Right atrium auricular region (tissue), 2 donors: ENCODE measurements at places on chromosomes 13 and 19.

- no peak for DNase-seq
Observed at GRCh38 chr13:79660361-79660760, 179.4 kb downstream of the NDFIP2 start.

GRCh38 chr13:113726961-113727411 lies 32.0 kb upstream of the TMEM255B start:
- DNase-seq: no peak

GRCh38 chr13:57128909-57129308 lies 11.8 kb upstream of the PRR20A start:
- DNase-seq: no peak

- no peak for DNase-seq
Observed at GRCh38 chr19:11397089-11397610, 13.0 kb upstream of the EPOR start.

GRCh38 chr13:90612391-90612790 lies 735.1 kb upstream of the MIR17HG start:
- DNase-seq: no peak

GRCh38 chr13:58085819-58086218 lies 454.3 kb downstream of the PCDH17 start:
- no peak for DNase-seq

- peak; percentile 78 for DNase-seq
Observed at GRCh38 chr19:18456974-18457373, 19.0 kb upstream of the ISYNA1 start.

- no peak for DNase-seq
Observed at GRCh38 chr13:75801388-75801945, 165.3 kb downstream of the LMO7 start.

GRCh38 chr13:111342721-111343120 lies 22.3 kb downstream of the TEX29 start:
- peak; percentile 43 for DNase-seq

GRCh38 chr19:36009220-36009619 lies 607 bp upstream of the SYNE4 start:
- peak; percentile 75 for DNase-seq

DNA sequence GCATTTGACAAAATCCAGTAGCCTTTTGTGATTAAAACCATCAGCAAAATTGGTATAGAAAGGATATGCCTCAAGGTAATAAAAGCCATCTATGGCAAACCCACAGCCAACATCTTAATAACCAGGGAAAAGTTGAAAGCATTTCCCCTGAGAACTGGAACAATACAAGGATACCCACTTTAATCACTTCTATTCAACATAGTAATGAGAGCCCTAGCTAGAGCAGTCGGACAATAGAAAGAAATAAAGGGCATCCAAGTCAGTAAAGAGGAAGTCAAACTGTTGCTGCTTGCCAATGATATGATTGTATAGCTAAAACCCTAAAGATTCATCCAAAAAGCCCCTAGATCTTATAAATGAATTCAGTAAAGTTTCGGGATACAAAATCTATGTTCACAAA lies 1510.3 kb downstream of the PCDH9 start:
- no peak for DNase-seq

DNA sequence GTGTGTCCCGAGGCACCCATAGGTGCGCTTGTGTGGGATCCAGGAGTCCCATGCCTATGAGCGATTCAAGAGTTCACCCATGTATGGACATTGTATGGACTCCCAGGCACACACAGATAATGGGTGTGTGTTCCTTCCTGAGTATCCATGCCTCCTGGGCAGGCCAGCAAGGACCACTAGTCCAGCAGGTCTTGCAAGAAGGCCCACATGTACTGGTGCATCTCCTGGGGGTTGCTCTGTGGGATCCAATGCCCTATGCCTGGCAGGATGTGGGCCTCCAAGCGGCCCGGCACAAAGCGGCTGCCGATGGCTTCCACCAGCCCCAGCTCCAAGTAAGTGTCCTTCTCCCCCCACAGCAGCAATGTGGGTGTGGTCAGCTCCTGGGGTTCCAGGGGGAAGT lies 5.0 kb downstream of the EPHX3 start:
- no peak for DNase-seq

GRCh38 chr19:13499692-13500091 lies 6.6 kb downstream of the CACNA1A start:
- DNase-seq: no peak

DNA sequence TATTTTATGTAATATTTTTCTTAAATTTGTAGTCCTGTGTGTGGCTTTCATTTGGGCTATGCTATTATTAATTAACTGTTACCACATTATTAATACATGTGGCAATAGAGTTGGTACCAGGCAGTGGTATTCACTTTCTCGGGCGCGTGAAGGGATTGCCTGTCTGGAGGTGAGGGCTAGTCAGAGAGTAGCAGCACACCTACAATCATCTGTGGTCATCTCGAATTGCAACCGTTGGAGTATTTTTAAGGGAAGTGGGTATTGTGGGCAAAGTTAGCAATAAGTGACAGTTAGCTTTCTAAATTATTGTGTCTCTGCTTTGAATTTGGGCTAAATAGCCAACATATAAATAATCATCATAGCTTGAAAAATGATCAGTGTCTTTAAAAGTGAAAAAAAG lies 20.0 kb upstream of the GPR18 start:
- DNase-seq: no peak

GRCh38 chr13:66347486-66348117 lies 882.5 kb downstream of the PCDH9 start:
- DNase-seq: no peak

- no peak for DNase-seq
Observed at GRCh38 chr13:109301726-109302125, 484.7 kb downstream of the IRS2 start.

- DNase-seq: no peak
Observed at GRCh38 chr19:29845574-29846176, 33.9 kb downstream of the CCNE1 start.

DNA sequence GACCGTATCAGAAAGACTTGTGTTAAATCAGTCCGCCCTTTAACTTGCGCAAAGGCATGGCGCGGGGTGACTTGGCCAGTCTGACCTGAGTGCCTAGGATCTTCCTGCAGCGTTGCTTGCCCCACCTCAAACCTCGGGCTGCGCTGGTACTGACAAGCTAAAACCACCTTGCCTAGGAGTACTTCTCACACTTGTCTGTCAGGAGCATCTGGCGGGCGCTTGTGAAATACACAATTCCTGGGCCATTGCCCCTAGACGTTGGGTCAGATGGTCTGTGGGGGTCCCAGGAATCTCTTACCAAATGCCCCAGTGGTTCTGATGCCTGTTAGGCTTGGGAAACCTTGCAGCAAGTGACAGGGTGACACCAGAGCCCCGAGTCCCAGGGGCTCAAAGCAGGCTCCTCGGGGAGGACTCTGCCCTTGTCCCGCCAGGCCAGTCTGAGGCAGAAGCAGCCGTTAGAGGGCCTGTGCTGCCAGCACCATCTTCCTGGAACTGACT lies 12.9 kb downstream of the CEBPG start:
- no peak for DNase-seq

DNA sequence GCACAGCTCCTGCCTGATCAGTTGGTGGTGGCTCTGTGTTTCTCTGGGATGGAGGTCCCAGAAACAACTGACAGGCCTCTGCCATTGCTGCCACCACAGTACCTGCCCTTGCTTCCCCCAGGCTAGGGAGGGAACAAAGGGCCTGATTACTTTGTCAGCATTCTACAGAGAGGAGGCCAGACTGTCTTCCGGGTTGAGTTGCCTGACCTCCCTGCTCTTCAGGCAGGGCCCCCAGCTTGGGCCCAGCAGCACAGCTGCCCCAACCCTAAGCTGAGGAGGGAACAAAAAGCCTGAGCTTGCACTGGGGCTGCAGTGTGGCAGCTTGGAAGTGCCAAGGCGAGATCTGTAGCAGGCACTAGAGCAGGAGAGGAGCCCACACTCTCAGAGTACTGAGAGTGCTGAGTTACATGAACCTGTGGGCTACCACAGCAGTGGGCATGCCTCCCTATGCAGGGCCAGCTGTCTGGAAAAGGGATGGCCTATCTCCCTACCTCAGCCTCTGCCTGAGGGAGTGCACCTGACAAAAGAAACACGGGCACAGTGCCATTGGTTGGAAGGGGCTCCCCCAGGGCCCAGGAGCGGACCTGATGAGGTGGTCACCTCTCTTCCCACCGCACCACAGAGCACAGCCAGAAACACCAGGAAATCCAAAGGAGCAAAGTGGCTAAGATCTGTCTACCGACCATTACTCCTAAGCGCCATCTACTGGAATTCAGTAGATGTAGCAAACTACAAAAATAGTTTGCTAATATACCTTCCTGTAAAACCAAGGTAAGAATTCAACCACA lies 24.4 kb downstream of the SLC25A15 start:
- DNase-seq: no peak

- DNase-seq: no peak
Observed at GRCh38 chr13:45943965-45944364, 92.4 kb upstream of the SIAH3 start.

DNA sequence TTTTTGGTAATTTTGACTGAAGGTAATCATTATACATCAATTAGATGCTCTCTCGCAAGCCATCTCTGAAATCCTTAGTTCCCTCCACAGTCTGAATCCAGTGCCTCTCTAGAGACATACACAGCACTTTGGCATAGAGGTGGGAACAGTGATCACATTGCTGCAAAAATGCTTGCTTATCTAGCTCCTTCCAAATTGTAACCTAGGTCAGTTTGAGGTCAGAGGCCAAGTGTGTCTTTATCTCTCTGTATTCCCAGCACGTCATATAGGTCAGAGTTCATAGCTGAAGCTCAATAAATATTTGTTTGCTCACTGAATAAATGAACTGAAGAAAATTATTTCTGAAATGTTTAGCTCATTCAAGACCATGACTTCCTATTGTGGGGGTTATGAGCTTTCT lies 462.5 kb downstream of the DIAPH3 start:
- no peak for DNase-seq

DNA sequence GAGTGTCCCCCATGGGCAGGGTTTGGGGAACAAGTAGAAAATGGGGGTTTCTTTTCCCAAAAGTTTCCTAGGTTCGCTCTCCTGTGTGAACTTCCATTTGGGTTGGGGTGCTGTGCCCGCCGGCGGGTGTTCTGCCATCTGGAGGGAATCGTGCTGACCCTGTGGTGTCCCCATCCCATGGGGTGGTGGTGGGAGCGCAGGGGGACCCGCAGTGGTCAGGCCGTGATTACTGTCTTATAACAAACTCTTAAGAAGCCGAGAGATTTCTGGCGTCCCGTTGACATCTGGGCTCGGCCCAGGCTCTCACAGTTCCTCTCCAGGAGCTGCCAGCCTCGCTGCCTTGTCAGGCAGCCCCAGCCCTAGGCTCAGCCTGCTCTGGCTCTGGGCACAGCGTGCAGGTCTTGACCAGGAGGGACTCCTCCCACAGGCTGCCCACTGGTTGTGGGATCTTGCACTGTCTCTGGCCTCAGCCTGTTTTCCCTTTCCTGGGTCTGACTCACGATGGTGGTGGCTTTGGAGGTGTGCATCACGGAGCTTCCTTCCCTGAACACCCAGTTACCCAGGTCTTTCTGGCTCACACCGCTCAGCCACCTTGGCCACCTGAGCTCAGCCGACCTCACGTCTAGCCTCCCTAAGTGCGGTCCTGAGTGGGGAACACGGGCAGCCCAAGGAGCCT lies 34.5 kb downstream of the PLEKHJ1 start:
- no peak for DNase-seq

- DNase-seq: no peak
Observed at GRCh38 chr13:79987323-79987722, 353.6 kb downstream of the SPRY2 start.

DNA sequence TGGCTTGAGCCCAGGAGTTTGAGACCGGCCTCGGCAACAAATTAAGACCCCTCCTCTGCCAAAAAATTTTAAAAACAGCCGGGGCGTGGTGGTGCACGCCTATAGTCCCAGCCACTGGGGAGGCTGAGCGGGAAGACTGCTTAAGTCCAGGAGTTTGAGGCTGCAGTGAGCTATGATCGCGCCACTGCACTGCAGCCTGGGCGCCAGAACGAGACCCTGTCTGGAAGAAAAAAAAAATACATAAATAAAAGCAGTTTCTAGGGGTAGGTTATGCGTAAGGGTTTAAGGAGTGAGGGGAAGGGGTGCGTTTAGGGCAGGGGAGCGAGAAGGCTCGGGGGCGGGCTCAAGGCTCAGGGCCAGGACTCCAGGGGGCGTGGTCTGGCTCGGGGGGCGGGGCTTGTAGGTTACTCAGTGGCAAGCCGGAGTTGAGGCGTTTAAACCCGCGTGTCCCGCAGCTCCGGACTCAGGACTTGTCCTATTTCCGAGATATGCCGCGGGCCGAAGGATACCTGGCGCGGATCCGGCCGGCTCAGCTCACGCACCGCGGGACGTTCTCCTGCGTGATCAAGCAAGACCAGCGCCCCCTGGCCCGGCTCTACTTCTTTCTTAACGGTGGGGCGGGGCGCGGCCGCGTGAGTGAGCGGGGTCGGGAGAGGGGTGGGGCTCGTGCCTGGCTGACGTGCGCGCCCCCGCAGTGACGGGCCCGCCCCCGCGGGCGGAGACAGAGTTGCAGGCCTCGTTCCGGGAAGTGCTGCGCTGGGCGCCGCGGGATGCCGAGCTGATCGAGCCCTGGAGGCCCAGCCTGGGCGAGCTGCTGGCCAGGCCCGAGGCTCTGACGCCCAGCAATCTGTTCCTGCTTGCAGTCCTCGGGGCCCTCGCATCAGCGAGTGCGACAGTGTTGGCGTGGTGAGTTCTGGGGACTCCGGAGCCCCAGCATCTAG lies 10.7 kb downstream of the SPACA6 start:
- peak; percentile 98 for DNase-seq

DNA sequence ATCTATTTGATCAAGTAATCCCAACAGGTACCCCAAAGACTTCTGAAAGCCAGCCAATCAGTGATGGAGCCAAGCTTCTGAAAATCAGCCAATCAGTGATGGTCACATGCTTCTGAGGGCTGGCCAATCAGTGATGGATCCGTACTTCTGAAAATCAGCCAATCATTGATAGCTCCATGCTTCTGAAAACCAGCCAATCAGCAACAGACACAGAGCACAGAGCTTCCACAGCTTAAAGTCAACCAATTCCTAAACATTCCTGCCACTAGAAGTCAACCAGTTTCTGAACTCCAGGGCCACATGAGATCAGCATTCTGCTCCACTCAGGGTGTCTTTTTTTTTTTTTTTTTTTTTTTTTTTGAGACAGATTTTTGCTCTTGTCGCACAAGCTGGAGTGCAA lies 8.2 kb upstream of the HSD17B14 start:
- DNase-seq: no peak

DNA sequence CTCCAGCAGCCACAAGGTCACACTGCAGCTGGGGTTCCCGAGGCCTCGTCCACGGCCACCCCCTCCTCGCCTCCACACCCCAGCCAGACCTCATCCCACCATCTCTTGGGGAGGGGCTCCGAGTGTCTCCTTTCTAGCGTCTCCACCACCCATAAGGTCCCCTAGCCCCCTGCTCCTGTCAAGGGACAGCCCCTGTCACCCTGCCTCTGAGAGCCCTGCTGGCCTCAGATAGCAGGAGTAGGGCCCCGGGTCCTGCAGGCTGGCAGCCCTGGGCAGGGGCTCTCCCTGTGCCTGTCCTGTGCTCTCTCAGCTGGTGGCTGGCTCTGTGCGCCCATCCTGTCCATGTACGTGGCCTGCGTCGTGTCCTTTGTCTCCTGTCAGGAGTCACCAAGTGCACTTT lies 17.0 kb downstream of the COMP start:
- no peak for DNase-seq

- DNase-seq: no peak
Observed at GRCh38 chr13:98273824-98274742, 97.0 kb upstream of the RNF113B start.

GRCh38 chr13:37211487-37211886 lies 106.0 kb upstream of the CSNK1A1L start:
- DNase-seq: no peak
